Stromal cell of bone marrow (primary cell): ENCODE measurements at places on chromosomes 3 and 15.

- no peak for DNase-seq
Measured at GRCh38 chr3:77039606-77040171, at the start of gene ROBO2. ROBO2 (plus strand) TSS chr3:77040099; CDS start chr3:77040786, 687 bp downstream.

- DNase-seq = no peak
Measured at GRCh38 chr15:66758844-66759243, 56.8 kb downstream of the SMAD6 start.

GRCh38 chr3:179037351-179037750, 34.3 kb downstream of the ZMAT3 start:
- peak; percentile 68 for DNase-seq

- DNase-seq = no peak
Measured at GRCh38 chr3:171187706-171188290, 161.3 kb upstream of the SLC2A2 start.

- DNase-seq = peak; percentile 27
Measured at GRCh38 chr3:146814601-146815315, 209.6 kb upstream of the PLSCR5 start.

DNA sequence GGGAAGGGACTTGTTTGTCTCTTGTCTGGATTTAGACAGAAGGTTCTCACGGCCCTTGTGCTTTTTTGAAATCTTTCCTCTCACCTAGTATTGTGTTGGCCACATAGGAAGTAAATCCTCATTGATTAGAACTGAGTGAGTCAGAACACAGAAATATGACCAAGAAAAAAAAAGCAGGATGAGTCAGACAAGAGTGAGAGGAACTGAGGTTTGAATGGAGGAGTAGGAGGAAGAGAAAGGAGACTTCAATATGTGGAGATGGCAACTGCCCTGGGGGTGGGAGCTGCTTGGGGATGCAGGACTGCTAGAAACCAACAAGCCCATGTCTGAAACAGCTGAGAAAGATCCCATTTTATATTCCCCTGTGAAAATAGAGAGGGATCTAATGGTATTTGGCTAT, 194.1 kb upstream of the ZBTB20 start:
- peak; percentile 63 for DNase-seq

DNA sequence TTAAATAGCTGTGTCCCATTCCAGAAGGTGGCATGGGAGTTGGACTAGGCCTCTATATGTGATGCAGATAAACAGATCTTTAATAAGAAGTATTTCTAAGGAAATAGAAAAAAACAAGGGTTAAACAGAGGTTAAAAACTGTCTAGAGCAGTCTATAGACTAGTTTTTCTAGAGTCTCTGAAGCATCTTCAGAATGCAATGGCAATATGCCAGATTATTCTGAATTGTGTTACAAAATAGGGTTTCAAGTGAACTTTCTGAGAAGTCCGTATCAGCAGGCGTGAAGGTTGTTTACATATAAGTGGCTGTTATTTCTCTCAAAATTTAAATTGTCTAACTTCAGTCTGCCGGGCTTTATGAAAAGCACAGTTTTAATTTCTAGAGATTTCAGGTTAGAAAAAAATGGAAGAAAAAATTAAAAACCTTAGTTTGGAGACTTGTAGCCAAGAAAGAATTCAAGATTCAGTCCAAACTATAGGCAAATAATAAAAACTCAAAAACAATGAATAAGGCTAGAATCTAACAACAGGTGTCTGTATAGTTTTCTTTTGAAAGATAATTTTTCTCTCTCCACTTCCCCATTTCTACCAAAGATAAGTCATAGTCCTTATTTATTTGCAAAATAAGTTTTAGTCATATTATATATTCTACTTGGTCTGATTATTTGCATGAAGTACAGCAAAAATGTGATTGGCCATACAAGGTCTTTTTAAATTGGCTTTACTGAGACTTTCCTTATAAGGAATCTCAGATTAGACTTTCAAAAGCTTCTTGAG, 55.2 kb downstream of the OSTN start:
- DNase-seq = no peak

GRCh38 chr15:85762756-85763127, 32.0 kb downstream of the KLHL25 start:
- no peak for DNase-seq

DNA sequence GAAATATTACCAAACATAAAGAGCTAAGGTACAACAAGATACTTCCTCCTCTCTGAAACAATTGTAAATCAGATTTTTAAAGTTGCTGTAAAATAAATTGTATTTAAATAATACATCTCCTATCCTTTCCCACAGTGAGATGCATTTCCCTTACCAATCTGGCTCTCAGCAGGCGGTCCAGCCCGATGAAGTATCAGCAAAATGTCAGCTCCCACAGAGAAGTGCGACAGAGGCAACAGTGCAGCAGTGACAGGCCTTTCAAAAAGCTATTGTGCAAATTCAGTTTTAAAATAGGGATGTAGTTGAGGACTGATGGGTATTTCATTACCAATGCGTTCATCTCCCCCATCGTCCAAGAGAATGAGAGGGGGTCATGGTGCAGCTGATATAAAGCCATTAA, 733.2 kb upstream of the GOLIM4 start:
- no peak for DNase-seq

DNA sequence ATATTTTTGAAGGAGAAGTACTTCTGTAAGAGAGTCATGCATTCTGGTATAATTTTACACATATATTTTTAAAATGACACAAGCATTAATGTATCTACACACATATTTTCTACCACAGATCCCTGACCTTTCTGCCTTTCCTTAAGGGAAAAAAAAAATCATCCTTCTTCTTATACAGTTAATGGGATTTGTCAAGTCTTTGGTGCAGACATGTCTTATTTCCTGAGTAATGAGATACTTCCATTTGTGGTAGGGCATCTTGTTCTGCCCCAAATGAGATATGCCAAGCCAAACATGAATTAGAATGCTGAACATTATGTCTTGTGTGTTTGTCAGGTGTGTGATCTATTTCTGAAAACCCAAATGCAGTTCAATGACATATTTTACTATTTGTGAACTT, 329.9 kb downstream of the RBMS3 start:
- no peak for DNase-seq

GRCh38 chr3:161852744-161853143, 356.1 kb downstream of the OTOL1 start:
- no peak for DNase-seq

DNA sequence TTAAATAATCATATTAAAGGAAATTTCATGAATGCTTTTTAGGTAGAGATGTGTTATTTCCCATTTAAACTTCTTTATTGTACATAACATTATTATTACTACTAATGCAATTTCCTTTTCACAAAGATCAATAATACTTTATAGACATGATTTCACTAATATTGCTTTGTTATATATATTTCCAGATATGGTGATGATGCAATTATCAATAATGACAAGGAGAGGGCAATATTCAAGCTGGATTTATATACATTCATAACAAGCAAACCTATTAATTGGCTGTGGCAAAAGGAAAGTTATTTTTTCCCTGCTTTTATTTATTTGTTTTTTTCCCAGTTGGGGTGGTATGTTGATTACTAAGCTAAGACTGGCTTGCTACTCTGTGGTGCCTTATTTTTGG, 113.5 kb downstream of the RAP2B start:
- DNase-seq = no peak
